H1 (cell line): ENCODE measurements at places on chromosomes 12 and 14.

GRCh38 chr12:69039911-69040310, 106.9 kb upstream of the CPM start:
- DNase-seq = no peak

- DNase-seq = no peak
Observed at GRCh38 chr12:120713861-120714482, 3.7 kb downstream of the UNC119B start.

DNA sequence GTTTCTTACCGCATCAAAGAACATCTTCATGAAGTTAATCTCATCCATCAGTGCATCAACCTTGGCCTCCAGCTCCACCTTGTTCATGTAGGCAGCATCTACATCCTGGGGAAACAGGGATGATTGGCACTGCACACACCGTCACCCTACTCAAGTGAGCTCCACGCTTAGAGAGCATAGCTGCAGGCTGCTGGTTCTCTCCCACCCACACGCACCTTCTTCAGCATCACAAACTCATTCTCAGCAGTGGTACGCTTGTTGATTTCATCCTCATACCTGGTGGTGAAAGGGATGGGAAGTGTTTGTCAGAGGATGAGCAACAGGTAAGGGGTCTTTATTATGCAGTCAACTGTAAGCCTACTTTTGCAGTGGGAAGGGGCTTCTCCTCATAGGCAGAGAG, 2.3 kb downstream of the KRT5 start:
- DNase-seq = peak; percentile 14

- DNase-seq = no peak
Observed at GRCh38 chr12:2212971-2213869, 160.4 kb downstream of the CACNA1C start.

- DNase-seq = no peak
Observed at GRCh38 chr14:103707329-103708263, 7.7 kb downstream of the XRCC3 start.

DNA sequence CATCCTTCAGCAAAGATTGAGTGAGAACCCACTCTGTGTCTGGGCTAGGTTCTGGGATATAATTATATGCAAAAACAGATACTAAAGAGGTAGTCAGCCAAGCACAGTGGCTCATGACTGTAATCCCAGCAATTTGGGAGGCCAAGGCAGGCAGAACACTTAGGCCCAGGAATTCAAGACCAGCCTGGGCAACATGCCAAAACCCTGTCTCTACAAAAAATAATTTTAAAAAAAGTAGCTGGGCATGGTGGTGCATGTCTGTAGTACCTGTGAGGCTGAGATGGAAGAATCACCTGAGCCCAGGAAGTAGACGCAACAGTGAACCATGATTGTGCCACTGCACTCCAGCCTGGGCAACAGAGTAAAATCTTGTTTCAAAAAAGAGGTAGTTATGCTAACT, 237.5 kb upstream of the HMGA2 start:
- DNase-seq = no peak

DNA sequence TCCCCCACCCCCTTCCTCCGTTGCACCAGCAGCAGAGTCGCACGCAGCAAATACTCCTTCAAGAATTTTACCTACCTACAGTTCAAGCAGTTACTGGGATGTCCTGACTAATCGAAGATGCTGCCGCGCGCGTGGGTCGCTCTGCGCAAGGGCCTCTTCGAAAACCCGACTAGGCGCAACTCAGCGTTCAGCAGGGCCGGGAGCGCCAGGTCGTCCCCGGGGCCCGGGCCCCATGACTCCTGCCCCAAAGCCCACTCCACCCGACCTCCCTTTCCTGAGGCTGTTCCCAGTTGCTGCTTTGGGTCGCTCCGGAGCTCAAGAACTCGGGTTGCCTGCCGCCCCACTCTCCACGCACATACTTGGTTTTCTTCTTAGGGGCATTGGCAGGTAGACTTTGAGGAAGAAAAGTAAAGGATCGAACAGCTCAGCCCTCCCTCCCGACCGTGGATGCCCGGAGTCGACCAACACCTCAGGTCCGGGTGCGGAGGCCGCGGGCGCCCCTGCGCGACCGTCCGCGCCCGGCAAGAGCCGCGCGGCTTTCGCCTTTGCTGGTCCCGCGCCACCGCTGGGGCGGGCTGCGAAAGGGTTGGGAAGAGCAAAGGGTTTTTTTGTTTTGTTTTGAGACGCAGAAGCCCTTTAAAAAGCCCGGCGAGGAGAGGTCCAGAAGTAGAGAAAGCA, 1.9 kb downstream of the BMP4 start:
- peak; percentile 65 for DNase-seq

DNA sequence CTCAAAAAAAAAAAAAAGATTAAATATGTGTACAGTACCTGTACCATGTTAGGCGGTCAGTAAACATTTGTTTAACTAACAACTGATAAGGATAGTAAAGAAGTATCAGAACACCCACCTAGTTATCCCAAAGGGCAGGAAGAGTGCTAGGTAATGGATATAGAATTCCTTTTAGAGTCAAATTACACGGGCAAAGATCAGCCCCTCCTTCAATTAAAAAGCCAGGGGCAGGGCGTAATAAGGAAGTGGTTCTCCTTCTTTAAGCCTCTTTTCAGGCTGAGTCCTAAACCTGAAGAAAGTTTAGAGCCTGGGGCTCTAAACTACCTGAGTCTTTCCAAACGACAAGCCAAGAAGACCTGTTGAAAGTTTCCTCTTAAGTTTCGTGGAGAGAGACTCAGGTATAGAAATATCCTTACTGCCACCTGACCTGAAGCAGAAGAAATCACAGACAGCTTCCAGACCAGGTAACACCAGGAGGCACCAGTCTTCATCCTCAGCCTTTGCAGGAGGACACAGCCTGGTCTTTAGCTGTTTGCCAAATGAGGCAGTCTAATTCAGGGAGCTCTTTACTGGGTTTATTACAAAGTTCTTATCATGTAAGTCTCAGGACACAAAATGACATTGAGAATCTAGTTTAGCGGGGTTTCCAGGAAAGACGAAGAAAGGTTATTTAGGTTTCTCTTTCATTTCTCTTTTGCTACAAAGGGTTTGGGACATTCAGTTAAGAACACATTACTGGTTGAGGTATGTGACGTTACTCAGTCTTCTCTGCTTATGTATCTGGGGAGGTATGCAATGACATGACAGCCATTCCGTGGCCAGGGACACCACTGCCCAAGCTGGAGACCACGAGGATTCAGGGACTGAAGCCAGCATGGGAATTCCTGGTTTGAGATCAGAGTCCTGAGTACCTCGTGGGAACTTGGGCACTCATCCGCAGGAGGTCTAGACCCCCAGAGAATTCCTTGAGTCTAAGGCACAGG, at the start of gene BCL2L14:
Gene BCL2L14, plus strand, starts transcription at position 266 of the 983 bp plus-strand sequence. CDS start 8,367 bp downstream, outside the sequence.
- DNase-seq = no peak

DNA sequence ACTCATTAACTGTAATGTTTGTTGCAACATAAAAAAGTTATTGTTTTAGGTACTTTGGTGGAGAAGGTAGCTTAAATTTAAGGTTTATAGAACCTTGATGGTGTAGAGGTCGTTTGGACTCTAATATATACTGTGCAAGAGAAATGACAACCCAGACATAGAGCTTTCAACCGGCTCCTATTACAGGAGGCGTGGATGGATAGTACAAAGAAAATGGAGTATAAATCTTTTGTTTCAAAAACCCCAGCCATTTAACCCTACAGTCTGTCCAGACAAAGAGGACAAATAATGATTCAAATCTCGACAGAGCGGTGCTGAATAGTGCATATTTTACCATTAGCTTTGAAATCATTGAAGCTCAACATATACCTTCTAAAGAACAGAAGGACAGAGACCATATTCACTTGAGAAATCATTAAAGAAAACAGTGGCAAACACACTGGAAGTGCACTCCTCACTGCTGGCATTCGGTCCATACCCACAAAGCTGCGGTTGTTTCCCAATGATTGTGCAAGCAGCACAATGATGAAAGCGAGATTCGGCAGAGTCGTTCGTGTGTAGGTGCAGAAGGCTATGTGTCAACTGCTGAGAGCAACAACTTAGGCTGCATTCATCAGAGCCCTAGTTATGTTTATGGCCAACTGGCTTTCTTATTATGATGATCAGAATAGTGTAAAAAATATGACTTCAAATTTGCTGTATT, 688.6 kb downstream of the NOVA1 start:
- DNase-seq = no peak

GRCh38 chr12:130689408-130690405, 26.4 kb downstream of the RIMBP2 start:
- DNase-seq = no peak

- no peak for DNase-seq
Observed at GRCh38 chr12:131211340-131211938, 257.7 kb downstream of the ADGRD1 start.

- no peak for DNase-seq
Observed at GRCh38 chr14:32565256-32565655, 236.2 kb downstream of the AKAP6 start.

GRCh38 chr14:70000601-70001000, 121.4 kb downstream of the SMOC1 start:
- DNase-seq = no peak

- peak; percentile 91 for DNase-seq
Observed at GRCh38 chr12:119412811-119413794, 78.6 kb downstream of the CCDC60 start.

- DNase-seq = peak; percentile 78
Observed at GRCh38 chr12:52715416-52715815, 12.1 kb upstream of the KRT77 start.

GRCh38 chr12:24134092-24134491, 184.6 kb upstream of the SOX5 start:
- no peak for DNase-seq

GRCh38 chr12:130460611-130461446, 123.1 kb downstream of the PIWIL1 start:
- no peak for DNase-seq

GRCh38 chr12:90203556-90203955, 494.9 kb upstream of the ATP2B1 start:
- DNase-seq = no peak

DNA sequence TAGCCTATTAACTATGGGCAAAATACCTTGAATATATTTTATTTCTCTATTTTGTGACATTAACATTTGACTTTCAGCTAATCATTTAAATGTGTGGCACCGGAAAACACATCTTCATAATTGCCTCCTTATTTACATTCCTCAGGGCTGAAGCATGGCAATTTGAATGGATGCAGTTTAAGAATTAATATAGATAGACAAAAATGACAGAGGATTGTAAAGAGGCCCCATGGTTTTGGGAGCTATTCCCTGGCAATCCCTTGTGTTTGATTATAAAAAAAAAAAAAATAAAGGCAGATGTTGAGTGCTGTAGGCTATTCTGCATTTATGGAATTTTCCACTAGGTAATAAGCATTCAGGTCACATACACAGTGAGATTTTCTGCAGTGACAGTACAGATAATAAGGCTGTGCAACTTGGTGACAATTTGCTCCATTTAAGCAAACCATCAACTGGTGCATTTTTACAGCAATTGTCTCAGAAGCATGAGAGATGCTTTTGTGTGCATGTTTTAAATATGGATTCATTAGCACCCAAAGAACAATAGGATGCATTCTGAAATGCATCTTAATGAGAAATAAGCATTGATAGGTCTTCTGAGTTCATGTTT, 123.2 kb upstream of the SLC38A4 start:
- DNase-seq = no peak
